CD4-positive, alpha-beta T cell treated with Interleukin-17A for 4 hours (primary cell): ENCODE measurements at places on chromosomes 2 and 18.

DNA sequence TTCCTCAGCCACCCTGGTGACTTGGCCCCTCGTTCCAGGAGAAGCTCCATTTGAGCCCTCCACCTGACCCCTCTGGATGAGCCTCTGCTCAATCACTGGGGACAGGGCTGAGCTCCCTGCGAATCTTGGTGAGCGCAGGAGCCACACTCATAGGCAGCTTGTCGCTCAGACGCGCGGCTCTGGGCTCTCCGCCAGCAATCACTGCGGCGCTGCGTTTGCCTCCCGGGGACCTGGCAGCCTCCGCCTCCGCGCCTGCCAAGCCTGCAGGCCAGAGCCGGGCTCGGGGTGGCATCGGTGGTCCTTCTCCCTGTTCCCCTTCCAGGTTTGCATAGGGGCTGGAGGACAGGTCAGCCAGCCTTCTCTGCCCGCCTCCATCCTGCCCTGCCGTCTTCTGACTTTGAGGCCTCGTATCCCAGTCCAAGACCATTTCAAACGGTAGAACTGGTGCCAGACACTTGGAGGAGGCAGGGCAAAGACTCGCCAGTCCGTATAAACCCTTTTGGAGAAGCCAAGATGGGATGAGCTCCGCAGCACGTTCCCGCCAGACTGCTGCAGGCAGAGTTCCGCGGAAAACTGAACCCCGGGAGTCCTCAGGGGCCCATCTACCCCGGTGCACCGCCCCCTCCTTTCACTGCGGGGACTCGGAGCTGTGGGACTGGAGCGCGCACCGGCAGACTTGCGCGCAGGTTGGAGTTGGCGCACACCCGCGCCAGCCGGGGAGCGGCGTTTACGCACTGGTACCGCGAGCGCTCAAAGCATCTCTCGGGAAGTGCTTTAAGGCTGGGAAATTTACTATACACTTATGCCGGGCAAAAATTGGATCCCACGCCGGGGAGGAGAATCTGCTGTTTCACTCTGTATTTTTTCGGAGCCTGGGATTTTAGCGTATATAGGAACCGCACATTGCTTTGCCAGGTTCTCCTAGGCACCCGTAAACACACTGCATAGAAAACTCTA lies 1.1 kb upstream of the TACR1 start:
- DNase-seq = no peak

DNA sequence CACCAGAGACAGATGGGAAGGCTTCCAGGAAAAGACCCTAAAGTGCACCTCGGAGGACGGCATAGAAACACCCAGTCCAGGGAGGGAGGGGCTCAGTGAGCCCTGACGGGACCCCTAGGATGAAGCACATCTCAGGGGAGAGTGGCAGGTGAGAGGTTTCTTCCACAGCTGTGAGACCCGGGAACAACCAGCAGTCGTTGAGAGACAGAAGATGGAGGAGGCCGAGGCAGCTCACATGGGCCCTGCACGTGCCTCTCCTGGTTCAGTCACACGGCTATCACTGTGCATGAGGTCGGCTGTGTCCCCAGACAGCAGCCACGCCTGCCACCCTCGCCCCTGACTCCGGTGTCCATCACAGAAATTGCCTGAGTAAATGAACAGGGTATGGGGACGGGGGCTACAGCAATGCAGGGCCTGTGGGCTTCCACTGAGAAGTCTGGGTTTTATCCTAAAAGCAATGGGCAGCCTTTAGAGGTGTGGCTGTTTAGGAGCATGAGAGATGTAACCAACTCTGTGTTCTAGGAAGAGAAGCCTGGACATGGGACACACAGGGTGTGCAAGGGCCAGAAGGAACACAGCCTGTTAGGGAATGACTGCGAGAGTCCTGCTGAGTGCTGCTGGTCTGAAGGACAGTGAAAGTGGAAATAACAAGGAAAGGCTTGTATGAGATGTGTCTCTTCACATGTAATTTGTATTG lies 102.0 kb downstream of the TMEM18 start:
- DNase-seq = no peak

- no peak for DNase-seq
Observed at GRCh38 chr2:212938144-212938793, 213.1 kb downstream of the IKZF2 start.

DNA sequence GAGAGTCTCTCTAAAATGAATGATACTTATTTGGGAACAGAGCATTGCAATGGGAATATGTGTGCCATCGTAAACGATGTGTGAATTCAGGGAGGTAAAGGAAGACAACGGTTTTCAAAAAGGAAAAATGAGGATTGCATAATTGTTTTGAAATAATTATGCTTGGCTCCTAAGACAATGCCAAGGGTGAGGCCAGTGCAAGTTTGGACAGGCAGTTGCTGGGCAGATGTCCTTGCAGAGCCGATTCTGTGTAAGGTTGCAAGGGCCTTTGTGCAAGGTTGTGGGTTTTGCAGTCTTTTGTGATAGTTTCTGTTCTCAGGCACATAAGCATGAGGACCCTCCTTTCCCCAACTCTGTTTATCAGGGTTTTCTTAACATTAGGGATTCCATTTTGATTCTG lies 70.0 kb upstream of the ZNF236 start:
- DNase-seq = no peak

DNA sequence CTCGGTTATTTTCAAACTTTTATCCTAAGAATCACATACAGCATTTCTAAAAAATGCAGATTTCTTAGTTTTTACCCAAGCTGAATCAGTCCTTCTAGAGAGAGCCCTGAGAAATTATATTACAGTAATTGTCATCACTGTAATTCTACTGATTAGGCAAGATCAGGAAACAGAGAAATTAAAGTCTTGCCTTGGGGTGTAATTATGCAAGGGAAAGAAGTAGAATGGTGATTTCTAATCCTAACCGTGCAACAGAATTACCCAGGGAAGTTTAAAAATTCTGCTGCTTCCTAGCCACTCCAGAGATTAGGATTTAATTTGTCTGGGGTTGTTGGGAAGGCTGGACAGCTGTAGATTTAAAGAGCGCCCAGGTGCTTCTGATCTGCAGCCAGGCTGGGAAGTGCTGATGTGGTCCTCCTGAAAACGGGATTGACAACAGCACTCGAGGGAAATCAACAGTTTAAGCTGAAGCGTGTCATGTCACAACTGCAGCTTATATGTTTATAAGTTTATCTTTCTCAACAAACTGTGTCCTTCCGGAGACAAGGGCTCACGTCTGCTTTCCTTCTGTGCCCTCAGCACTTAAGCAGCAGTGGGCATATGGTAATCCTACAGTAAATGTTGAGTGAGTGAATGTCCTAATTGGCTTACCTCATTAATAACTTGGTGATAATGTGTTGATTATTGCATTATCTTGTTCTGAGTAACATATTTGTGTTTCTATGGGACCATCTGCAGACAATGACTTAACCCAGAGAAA lies 671.9 kb upstream of the SOX11 start:
- DNase-seq = no peak

- DNase-seq = no peak
Observed at GRCh38 chr2:195763866-195764265, 106.8 kb downstream of the SLC39A10 start.

- no peak for DNase-seq
Observed at GRCh38 chr18:22009242-22009641, 160.1 kb upstream of the GATA6 start.

- peak; percentile 38 for DNase-seq
Observed at GRCh38 chr2:85537600-85538506, 1.1 kb upstream of the MAT2A start.

DNA sequence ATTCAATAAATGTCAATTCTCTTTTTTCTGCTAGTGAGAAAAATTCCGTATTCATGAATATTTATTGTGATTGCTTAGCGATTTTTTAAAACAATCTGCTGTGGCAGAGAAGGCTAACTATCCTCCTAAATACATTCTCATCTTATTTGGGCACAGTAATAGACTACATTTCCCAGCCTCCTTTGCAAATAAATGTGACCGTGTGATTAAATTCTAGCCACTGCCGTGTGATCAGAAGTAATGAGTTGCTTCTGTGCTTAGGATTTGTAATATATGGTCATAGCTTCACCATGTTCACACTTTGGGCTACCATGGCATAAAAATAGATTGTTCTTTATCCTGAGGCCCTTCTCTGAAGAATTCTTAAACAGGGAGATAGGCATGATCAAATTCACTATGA lies 179.6 kb downstream of the FAM124B start:
- DNase-seq = no peak

GRCh38 chr2:96844405-96844808 lies 586 bp upstream of the ANKRD23 start:
- DNase-seq = no peak

DNA sequence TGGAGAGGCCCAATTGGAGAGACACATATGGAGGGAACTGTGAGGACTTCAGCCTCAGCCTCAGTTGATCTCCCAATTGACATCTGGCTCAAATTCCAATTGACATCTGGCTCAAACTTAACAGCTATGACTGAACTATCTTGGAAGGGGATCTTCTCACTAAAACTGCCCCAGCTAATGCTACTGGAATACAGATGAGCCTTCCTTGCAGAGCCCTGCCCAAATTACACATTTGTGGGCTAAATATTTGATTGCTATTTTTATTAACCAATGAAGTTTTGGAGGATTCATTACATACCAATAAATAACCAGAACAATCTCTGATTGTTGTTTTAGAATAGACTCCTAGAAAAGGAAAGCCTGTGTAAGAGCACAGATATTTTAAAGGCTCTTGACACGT lies 189.0 kb upstream of the THUMPD2 start:
- no peak for DNase-seq

GRCh38 chr2:200081236-200081635 lies 125.9 kb downstream of the MAIP1 start:
- DNase-seq = no peak

DNA sequence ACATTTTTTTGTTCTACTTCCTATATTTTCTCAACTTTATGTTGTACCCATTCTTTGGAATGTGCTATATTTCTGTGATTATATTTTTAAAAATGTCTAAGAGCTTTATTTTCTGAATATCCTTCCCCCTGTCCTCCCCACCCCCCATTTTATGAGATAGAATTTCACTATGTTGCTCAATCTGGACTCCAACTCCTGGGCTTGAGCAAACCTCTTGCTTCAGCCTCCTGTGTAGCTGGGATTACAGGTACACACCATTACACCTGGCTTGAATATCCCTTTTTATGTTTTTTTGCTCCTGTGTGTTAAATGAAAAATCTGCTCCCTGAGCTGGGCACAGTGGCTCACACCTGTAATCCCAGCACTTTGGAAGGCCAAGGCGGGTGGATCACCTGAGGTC lies 9.2 kb upstream of the ZFAND2B start:
- DNase-seq = no peak

- no peak for DNase-seq
Observed at GRCh38 chr2:217016796-217017419, 157.0 kb upstream of the TNP1 start.
